ENCODE measurements at places on chromosomes 1 and 21.

DNA sequence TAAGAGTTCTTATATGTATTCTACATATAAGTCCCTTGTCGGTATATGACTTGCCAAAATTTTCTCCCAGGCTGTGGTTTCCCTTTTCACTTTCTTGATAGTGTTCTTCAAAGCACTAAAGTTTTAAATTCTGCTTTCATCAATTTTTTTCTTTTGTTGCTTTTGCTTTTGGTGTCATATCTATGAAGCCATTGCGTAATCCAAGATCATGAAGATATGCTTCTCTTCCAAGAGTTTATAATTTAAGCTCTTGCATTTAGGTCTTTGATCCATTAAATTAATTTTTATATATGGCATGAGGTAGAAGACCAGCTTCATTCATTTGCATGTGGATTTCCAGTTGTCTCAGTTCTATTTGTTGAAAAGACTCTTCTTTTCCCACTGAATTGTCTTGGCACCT, 22.2 kb downstream of the DESI2 start:
- H3K36me3 ChIP-seq, result peaks cover 29% of the 10 kb centered on the region
- H3K27me3 ChIP-seq, result no peaks in the 10 kb centered on the region
- DNase-seq, result no peak
- peaks cover 7% of the 10 kb centered on the region for H3K4me1 ChIP-seq

- DNase-seq, result no peak
- no peak overlapping the region for H3K27ac ChIP-seq
- no peaks in the 10 kb centered on the region for H3K27me3 ChIP-seq
- no peak overlapping the region for H3K4me3 ChIP-seq
- no peaks in the 10 kb centered on the region for H3K36me3 ChIP-seq
- H3K4me1 ChIP-seq, result no peaks in the 10 kb centered on the region
Measured at GRCh38 chr21:16570171-16570570, 840.4 kb downstream of the USP25 start.

- peaks cover 15% of the 10 kb centered on the region for H3K36me3 ChIP-seq
- peaks cover 66% of the 10 kb centered on the region for H3K4me1 ChIP-seq
- H3K27me3 ChIP-seq, result no peaks in the 10 kb centered on the region
- DNase-seq, result no peak
- H3K27ac ChIP-seq, result peak overlapping the region; percentile 99
Measured at GRCh38 chr1:27660300-27660835, 11.6 kb downstream of the IFI6 start.

DNA sequence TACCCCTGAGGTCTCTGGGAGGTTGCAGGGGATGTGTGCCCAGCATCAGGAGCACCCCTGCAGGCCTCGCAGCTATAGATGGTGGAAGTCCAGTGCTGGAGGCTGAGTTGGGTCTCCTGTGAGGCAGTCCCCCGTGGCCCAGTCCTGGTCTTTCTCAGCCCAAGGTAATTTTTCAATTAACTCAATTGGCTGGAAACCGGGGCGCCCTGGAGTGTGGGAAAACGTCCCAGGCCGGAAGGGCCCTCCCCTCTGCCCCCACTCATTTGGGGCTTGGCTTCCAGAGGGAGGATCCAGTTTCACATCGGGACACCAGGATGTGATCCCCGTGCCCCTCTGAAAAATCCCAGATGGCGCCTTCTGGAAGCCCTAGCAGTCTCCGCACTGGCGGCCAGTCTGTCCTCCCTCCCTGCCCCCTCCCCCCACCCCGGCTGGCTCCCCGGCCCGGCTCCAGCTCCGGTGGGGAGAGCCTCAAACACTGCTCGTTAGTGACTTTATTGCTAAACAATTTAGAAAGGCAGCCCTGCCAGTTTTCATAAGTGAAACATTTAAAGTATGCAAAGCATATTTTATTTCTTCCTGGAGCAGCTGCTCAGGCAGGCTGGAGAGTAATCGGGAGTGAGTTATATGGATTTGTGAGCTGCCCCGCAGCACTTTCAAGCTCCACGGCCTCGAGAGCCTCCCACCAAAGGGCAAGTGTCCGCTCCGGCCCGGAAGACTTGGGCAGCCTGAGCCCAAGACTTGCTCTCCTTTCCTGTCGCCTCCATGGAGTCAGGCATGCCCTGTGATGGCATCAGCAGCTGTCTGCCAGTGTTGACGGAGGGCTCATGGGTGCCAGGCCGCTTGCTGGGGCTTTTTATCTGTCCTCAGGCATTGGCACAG, 208.2 kb upstream of the TMEM51 start:
- H3K4me3 ChIP-seq, result no peak overlapping the region
- no peaks in the 10 kb centered on the region for H3K4me1 ChIP-seq
- H3K36me3 ChIP-seq, result no peaks in the 10 kb centered on the region
- DNase-seq, result no peak

DNA sequence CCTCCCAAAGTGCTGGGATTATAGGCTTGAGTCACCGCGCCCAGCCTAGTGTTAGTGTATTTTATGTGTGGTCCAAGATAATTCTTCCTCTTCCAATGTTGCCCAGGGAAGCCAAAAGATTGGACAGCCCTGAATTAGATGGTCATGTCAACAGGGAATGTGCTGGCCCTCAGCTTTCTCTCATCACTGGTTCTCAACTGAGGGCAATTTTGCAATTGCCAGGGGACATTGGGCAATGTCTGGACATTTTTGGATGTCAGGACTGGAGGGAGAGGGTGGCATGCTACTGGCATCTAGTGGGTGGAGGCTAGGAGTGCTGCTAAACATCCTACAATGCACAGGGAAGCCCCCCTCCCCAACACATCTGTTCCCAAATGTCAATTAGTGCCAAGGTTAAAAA, 95.0 kb downstream of the LAMC2 start:
- no peak for DNase-seq
- peaks cover 5% of the 10 kb centered on the region for H3K27me3 ChIP-seq
- H3K4me1 ChIP-seq, result peaks cover 6% of the 10 kb centered on the region
- H3K4me3 ChIP-seq, result no peak overlapping the region
- H3K36me3 ChIP-seq, result no peaks in the 10 kb centered on the region

DNA sequence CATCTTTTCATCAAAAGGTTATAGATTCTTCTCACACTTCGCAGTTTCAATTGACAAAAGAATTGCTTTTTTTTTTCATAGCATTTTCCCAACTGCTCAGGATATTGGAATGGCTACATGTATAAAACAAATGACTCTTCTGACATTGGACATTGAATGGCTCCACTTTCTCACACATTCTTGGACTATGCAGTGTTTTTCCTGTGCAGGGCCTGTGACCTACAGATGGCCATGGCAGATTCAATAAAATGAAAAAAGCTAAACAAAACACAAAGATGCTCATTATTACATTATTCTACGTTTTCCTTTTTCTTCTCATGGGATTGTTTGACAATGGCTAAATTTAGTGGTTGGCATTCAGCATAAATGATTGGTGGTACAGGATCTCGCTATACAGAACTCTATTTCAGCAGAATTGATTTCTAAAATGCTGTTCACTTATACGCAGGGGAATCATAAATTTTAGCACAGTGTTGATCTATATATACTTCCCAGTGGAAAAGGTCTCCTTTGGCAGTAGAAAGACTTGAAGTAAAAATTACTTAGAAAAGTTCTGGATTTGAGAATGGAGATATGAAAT, 115.6 kb upstream of the ADAMTS5 start:
- no peak for DNase-seq
- no peaks in the 10 kb centered on the region for H3K4me1 ChIP-seq
- no peaks in the 10 kb centered on the region for H3K36me3 ChIP-seq
- H3K27me3 ChIP-seq, result no peaks in the 10 kb centered on the region

DNA sequence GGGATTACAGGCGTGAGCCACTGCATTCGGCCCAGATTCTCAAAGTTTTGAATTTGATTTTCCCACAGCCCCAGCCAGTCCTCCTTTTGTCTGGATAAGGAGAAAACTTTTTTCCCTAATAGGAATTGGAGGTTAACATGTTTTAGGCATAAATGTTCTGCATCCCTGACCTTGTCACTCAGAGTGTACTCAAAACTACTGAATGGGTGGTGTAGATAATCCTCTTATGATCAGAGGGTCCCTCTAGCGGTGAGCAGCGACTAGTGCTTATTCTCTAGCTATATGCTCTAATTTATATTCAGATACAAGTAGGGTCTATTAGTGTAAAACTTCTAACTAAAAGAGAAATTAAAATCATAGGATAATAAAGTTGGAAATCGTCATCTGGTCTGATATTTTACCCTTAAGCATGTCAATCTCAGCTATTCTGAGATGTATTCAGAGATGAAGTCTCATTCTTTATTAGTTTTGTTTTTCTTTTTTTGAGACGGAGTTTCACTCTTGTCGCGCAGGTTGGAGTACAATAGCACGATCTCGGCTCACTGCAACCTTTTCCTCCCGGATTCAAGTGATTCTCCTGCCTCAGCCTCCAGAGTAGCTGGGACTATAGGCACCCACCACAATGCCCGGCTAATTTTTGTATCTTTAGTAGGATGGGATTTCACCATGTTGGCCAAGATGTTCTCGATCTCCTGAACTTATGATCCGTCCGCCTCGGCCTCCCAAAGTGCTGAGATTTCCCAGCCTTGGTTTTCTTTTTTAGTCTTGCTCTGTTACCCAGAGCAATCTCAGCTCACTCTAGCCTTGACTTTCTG, 2.7 kb upstream of the PSMD4 start:
- peak; percentile 48 for DNase-seq
- no peak overlapping the region for H3K4me3 ChIP-seq
- H3K27me3 ChIP-seq, result no peaks in the 10 kb centered on the region
- peaks cover 24% of the 10 kb centered on the region for H3K36me3 ChIP-seq

DNA sequence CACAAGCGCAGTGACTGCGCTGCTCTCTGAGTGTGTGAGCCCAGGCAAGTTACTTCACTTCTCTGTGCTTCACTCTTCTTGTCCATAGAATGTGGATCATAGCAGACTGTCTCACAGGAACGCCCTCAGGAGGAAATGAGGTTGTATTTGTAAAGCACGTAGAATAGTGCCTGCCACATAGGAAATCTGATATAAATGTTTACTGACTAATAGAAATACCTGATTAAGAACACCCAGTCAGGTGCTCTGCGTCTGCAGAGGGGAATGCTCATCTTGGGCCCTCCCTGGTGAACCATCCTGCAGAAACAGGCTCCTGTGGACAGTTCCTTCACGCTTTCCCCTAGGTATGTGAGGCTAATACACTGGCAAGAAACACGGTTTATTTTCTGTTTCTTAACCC, 100.3 kb downstream of the BEND5 start:
- H3K36me3 ChIP-seq, result no peaks in the 10 kb centered on the region
- peaks cover 4% of the 10 kb centered on the region for H3K4me1 ChIP-seq

- peaks cover 44% of the 10 kb centered on the region for H3K27me3 ChIP-seq
- H3K4me3 ChIP-seq, result no peak overlapping the region
- peaks cover 12% of the 10 kb centered on the region for H3K4me1 ChIP-seq
- DNase-seq, result no peak
Measured at GRCh38 chr1:156612666-156613065, 6.5 kb upstream of the HAPLN2 start.

GRCh38 chr1:228666686-228667623, 68.3 kb upstream of the RHOU start:
- H3K36me3 ChIP-seq, result no peaks in the 10 kb centered on the region
- no peak overlapping the region for H3K4me3 ChIP-seq
- H3K27ac ChIP-seq, result no peak overlapping the region

- DNase-seq, result no peak
- no peaks in the 10 kb centered on the region for H3K36me3 ChIP-seq
- peaks cover 33% of the 10 kb centered on the region for H3K27me3 ChIP-seq
- peaks cover 3% of the 10 kb centered on the region for H3K4me1 ChIP-seq
Measured at GRCh38 chr1:27007909-27008582, 4.6 kb downstream of the TENT5B start.

DNA sequence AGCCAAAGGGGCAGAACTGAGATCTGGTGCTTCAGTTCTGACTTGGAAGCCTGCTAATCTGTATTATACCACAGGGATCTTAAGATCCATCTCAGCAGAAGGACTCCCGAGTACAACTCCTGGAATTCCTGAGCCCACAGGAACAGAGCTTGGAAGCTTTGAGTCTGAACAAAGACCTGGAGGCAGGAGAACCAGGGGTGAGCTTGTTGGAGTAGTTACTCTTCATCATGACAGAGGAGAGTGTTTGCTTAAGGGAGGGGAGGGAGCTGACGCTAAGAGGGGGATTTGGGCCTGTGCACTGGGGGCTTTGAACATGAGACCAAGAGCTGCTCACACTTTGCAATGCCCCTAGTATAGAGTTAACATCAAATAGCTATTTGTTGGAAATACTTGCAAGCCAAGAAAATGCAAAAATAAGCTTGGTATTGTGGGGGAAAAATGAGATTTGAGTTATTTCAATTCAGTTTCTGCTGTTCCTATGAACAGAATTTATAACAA, 41.1 kb upstream of the TRABD2B start:
- H3K27me3 ChIP-seq, result peaks cover 2% of the 10 kb centered on the region
- no peaks in the 10 kb centered on the region for H3K4me1 ChIP-seq
- H3K36me3 ChIP-seq, result no peaks in the 10 kb centered on the region
- no peak for DNase-seq
- no peak overlapping the region for H3K4me3 ChIP-seq

GRCh38 chr21:45439901-45440461, 35.0 kb downstream of the COL18A1 start:
- H3K4me1 ChIP-seq, result peaks cover 6% of the 10 kb centered on the region
- H3K27me3 ChIP-seq, result no peaks in the 10 kb centered on the region
- H3K36me3 ChIP-seq, result no peaks in the 10 kb centered on the region
- H3K27ac ChIP-seq, result no peak overlapping the region
- no peak overlapping the region for H3K4me3 ChIP-seq
- no peak for DNase-seq

DNA sequence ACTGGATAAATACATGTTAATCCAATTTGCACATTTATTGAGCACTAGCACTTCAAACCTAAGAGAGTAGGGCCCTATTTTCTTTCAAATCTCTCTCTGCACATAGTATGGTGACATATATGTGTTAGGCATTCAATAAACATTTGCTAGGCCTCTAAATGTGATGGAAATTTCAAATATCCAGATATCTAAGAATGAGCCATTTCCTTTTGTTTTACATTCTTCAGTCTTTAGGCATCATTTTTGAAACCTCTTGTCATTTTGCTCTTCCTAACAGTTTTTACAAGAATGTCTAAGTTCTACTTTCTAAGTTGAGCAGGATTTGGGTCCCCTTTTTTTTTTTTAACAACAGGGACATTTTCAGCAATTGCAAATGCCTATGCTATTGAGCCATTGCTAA, 395.7 kb upstream of the ST6GALNAC5 start:
- DNase-seq, result no peak
- no peak overlapping the region for H3K27ac ChIP-seq
- H3K4me3 ChIP-seq, result no peak overlapping the region

DNA sequence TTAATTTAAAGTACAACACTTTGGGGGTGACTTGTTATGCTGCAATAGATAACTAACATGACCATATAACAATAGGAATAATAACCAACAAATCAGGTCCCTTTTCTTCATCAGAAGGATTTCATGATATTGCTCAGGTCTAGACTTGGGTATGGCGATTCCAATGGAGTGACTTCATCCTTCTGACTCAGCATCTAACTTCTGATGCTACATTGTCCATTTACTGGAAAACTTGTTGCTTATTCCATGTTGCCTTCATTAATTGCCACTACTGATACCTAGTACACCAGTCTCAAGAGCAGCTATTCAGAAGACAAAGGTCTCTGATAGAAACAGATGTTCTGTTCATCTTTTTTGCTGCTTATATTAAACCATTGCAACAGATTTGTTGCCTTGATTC, 324.3 kb downstream of the TGFB2 start:
- no peaks in the 10 kb centered on the region for H3K27me3 ChIP-seq
- no peak overlapping the region for H3K4me3 ChIP-seq
- DNase-seq, result no peak

- H3K4me1 ChIP-seq, result no peaks in the 10 kb centered on the region
- H3K36me3 ChIP-seq, result no peaks in the 10 kb centered on the region
- no peak for DNase-seq
- no peak within 1 kb of the TSS for H3K4me3 ChIP-seq
Measured at GRCh38 chr1:152566681-152567080, at the start of gene LCE3E. LCE3E (minus strand) TSS chr1:152566780; CDS start chr1:152566208, 572 bp downstream.

GRCh38 chr21:37380349-37381323, 14.1 kb downstream of the DYRK1A start:
- H3K36me3 ChIP-seq, result peaks cover 9% of the 10 kb centered on the region
- H3K4me1 ChIP-seq, result peaks cover 75% of the 10 kb centered on the region
- no peak overlapping the region for H3K4me3 ChIP-seq
- peak overlapping the region; percentile 33 for H3K27ac ChIP-seq
